AG09309 (cell line): ENCODE measurements at places on chromosomes 12 and 14.

GRCh38 chr12:115060477-115061168, 376.6 kb upstream of the TBX3 start:
- DNase-seq: peak; percentile 80

GRCh38 chr14:22685467-22685866, 41.3 kb upstream of the OR6J1 start:
- no peak for DNase-seq

GRCh38 chr12:123919980-123920360, 52.7 kb downstream of the CCDC92 start:
- no peak for DNase-seq

DNA sequence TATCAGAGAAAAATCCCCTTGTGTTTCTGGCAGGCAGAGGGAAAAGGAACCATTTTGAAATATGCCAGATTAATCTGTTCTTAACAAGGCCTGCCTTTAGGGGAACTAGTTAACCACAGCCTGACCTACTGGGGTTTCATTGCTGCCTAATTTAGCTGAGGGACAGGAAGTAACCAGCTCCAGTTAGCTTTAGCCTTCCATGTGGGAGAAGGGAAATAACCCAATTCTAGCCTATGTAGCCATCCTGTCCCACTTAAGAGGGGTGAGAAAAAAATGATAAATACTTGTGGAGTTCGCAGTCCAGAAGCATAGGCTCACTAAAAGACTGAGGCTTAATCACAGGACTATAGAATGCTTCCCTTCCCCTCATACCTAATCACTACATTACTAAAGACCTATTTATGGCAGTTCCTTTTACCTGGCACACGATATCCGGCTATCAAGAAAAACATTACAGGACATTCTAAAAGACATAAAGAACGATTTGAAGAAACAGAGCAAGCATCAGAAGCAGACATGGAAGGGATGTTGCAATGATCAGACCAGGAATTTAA, 22.8 kb downstream of the COX8C start:
- no peak for DNase-seq

DNA sequence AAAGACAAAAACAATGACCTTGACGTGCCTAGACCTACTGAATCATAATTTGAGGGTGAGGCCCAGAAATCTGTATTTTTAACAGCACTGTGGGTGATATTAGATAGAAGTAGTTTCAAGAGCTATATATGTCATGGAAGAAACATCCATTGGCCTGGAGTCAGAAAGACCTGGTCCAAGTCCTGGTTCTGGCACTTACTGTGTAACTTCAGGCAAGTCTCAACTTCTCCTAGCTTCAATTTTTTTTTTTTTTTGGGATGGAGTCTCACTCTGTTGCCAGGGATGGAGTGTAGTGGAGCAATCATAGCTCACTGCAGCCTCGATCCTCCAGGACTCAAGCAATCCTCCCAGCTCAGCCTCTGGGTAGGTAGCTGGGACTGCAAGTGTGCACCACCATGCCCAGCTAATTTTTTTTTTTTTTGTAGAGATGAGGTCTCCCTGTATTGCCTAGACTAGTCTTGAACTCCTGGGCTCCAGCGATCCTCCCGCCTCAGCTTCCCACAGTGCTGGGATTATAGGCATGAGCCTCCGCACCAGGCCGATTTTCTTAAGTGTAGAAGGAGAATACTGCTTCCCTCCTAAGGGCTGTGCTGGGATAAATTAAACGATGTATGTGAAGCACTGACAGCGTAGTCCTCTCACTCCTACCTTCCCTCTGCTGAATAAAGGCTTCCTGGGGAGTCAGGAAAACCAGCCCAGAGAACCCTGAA, 14.3 kb upstream of the GPX2 start:
- DNase-seq: no peak

GRCh38 chr14:31893221-31893757, 183.8 kb upstream of the ARHGAP5 start:
- DNase-seq: no peak

DNA sequence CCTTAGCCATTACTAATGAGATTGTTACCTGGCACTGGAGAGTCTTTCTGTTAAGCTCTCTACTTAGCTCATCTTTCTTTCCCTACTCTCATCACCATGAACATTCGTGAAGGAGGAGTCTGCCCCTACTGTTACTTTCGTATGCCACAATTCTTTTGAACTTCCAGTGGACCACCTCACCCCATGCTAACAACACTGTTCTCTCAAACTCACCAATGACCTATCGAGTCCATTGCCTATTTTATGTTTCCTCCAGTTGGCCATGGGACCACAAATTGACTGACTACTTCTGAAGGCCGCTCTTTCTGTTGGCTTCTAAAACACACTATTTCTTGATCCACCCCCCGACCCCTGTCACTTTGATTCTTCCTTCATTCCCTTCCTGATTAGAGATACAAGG, 192.4 kb upstream of the GZMB start:
- no peak for DNase-seq

DNA sequence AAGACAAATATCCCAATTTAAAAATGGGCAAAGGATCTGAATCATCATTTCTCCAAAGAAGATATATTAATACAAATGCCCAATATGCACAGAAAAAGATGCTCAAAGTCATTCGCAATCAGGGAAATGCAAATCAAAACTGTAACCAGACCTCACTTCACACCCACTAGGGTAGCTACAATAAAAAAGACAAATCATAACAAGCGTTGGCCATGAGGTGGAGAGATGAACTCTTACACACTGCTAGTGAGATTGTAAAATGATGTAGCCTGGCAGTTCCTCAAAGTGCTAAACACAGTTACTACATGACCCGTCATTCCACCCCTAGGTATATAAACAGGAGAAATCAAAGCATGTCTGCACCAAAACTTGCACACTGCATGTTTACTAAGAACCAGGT, 30.4 kb downstream of the CDC42BPB start:
- no peak for DNase-seq

GRCh38 chr12:105057174-105057573, 27.1 kb downstream of the ALDH1L2 start:
- no peak for DNase-seq

DNA sequence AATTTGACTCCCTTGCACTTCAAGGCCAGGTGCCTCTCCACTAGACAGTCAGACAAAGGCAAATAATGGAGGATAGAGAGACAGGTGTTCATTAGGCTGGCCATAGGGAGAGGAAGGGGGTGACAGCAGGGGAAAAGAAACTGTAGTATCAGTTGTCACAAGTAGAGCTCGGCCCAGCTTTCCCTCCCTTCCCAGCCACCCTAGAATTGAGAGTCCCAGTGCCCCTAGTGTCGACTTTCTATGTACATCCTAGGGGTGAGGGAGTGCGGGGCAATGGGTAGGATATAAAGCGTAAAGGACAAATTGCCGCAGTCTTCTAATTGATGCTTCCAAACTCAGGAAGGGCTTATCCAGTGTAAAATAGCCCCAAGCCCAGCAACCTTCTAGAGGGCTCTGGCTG, 39.0 kb downstream of the BAZ2A start:
- DNase-seq: no peak

DNA sequence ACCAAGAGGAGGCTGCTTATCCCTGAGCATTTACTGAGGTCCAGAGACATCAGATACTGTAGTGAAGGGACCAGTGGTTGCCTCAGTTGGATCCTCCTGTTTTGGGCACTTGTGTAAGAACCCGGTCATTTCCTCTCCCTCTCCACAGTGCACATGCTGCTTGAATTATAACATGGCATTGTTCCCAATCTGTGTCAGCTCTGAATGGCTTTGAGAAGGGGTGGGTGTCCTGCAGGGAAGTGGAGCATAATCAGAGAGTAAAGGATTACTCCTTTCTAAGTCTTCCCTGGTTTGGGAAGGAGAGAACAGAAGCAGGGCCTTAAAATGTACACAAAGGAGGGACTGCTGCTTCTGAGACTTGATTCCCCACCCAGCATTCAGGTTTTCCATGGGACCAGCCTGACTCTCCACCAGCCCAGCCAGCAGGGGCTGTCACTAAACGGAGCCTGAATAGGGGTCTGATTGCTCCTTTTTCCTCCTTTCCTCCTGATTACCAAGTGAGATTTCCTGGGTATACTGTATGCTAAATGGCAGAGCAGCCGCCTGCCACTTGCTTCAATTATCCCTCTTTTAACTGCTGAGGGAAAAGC, 78.4 kb downstream of the NRXN3 start:
- DNase-seq: no peak

DNA sequence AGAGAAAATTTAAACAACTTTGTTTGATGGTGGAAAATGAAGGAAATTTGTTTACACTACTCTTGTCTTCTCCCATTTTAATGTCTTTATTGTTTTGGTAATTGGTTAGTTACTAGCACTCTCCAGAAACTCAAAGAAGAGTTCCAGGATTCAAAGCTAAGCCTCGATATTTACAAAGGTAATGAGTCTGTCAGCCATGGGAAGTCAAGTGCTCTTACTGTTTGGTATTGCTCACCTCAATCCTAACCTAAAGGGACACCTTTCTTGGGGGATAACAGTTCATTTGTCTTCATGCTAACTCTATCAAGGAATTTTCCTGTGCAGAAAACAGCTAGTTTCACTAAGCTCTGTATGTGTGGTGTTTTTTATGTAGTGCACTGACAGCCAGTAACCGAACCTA, 222.9 kb upstream of the LMO3 start:
- DNase-seq: no peak

GRCh38 chr12:26786491-26786864, 46.5 kb downstream of the ITPR2 start:
- no peak for DNase-seq

DNA sequence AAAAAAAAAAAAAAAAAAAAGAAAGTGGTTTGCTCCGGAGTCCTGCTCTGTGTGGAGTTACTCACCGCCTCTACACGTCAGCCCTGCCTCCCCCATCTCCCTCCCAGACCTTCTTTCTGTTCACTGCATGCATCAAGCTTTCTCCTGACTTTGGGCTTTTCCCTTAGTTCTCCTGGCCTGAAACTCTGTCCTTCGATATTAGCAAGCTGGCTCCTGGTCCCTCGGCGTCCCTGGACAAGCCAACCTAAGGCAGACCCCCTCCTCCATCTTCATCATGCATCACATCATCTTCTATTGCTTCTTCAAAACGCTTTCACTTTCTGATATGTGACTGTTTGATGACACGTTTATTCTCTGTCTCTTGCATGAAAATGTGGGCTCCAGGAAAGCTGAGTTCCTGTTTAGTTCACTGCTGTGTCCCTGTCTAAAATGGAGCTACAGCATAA, 40.6 kb downstream of the SLC15A4 start:
- no peak for DNase-seq

- DNase-seq: no peak
Measured at GRCh38 chr12:53532524-53533445, 25.5 kb upstream of the NPFF start.
